ENCODE measurements at places on chromosomes 1 and 21.

GRCh38 chr1:31196685-31197084 is 43.0 kb downstream of the NKAIN1 start:
- no peak for DNase-seq

GRCh38 chr1:20472121-20472520 is 13.9 kb downstream of the CAMK2N1 start:
- no peak for DNase-seq

DNA sequence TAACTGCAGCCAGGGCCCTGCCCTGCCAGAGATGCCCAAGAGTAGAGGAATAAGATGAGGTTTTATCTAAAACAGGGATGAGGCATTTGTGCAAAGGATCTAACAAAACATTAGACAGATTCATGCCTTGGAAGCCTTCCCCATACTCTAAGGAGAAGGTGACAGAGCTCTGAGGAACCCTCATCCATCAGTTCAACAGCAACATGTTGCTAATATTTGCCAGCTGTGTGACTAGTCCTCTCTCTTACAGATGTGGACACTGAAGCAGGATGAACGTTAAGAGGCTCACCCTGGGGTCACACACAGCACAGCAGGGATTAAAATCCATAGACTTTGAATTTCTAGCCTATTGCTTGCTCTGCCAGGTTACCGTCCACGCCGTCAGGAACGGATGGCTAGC is 99.0 kb downstream of the ZBTB18 start:
- DNase-seq: no peak

GRCh38 chr1:99532276-99532580 is 113.7 kb upstream of the PALMD start:
- DNase-seq: no peak

GRCh38 chr1:199452627-199453026 is 574.9 kb upstream of the NR5A2 start:
- DNase-seq: no peak

DNA sequence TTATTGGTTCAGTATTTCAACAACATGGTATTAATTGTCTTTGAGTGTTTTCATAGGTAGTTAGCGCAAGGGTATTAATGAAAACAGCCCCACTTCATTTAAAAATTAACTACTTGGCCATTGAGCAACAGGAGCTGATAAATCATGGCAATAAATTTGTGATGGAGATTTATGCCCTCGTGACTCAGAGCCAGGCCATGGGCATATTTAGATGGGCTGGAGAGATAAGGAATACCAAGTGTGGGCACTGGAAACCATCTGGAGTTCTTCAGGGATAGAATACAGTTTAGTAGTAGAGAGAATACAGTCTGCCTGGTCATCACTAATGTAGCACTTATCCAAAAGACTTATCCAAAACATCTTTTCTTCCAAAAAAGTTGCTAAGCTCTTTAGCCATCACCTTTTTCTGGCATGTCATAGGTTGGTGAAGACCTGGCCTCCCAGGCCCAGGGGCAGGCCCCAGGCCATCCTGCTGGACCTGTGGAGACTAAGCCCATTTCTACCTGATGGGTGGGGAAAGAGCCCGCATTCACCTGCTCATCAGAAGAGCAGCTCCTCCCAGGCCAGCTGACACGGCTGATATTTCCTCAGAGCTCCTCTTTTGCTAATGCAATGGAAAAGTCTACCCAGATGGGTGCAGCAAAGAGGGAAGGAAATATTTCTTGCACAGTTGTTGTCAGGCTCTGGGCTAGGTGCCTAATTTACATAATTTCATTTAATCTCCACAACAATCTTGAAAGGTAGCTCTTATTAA is 238.0 kb downstream of the TM2D1 start:
- no peak for DNase-seq

- no peak for DNase-seq
Measured at GRCh38 chr1:27600498-27601175, 3.3 kb downstream of the AHDC1 start.

DNA sequence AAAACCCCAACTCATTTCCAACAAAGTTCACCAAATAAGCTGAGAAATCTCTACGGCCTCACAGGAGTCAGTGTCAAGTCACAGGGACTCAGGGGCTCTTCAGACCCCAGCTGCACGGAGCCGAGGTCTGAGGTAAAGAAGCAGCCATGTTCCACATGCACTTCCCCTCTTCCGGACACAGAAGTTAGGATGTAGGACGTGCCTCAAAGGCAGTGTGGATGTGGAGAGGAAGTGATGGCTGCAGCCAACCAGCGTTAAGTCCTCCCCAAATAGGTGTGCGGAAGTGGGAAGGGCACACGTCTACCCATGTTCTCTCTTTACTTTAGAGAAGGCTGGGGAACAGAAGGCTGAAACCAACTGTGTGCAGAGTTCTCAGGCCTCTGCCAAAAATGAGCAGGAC is 14.6 kb upstream of the NCF2 start:
- no peak for DNase-seq

DNA sequence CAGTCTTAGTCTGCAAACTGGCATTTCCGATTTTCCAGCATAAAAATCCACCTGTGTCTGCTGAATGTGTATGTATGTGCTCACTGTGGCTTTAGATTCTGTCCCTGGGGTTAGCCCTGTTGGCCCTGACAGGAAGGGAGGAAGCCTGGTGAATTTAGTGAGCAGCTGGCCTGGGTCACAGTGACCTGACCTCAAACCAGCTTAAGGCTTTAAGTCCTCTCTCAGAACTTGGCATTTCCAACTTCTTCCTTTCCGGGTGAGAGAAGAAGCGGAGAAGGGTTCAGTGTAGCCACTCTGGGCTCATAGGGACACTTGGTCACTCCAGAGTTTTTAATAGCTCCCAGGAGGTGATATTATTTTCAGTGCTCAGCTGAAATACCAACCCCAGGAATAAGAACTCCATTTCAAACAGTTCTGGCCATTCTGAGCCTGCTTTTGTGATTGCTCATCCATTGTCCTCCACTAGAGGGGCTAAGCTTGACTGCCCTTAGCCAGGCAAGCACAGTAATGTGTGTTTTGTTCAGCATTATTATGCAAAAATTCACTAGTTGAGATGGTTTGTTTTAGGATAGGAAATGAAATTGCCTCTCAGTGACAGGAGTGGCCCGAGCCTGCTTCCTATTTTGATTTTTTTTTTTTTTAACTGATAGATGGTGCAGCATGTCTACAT is 2.5 kb upstream of the OLFML3 start:
- DNase-seq: no peak

DNA sequence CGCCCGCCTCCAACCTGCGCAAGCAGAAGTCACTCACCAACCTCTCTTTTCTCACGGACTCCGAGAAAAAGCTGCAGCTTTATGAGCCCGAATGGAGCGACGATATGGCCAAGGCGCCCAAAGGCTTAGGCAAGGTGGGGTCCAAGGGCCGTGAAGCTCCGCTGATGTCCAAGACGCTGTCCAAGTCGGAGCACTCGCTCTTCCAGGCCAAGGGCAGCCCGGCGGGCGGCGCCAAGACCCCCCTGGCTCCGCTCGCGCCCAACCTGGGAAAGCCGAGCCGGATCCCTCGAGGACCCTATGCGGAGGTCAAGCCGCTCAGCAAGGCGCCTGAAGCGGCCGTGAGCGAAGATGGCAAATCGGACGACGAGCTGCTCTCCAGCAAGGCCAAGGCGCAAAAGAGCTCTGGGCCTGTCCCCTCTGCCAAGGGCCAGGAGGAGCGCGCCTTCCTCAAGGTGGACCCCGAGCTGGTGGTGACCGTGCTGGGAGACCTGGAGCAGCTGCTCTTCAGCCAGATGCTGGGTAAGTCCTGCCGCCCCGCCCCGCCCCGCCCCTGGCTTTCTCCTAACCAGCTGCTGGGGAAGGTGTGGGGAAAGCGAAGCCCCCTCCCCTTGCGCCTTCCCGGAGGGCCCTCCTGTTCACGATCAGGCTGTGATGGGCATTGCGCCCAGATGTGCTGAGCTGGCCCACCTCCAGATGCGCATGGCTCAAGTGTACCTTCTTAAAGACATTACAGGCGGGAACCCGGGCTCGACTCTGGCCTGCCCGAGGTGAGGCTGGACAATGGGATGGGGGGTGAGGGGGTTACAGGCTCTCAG is 110.2 kb downstream of the NAV1 start:
- DNase-seq: no peak

- no peak for DNase-seq
Measured at GRCh38 chr1:165644064-165644735, 13.2 kb downstream of the MGST3 start.

- DNase-seq: no peak
Measured at GRCh38 chr1:229279242-229279641, 8.3 kb downstream of the RAB4A start.

DNA sequence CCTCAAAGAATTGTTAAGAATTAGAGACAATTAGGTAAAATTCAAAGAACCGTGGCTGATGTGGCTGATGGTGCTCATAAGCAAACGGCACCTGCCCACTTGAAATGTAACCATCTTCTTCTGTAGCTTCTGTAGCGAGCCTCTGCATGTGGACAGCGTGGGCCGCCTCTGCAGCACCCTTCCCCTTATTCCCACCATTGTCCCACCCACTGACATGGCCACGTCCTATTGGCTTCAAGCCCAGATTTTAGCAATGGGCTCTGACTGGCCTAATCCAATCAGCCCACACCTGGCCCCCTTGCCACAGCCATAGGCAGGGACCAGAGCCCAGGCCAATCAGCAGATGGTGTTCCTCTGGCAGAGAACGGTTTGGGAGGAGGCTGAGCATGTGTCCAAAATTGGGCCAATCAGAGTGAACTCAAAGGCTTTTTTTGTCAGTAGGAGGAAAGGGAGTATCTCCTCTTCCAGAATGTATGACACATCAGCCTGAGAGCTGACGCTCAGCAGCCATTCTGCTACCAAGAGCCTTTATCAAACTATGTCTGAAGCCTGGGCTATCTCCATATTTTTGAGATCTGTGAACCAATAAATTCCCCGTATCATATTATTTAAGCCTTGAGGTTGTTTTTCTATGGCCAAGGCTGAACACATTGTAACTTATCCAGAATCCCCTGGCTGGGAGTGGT is 518.5 kb downstream of the SMYD3 start:
- DNase-seq: no peak

DNA sequence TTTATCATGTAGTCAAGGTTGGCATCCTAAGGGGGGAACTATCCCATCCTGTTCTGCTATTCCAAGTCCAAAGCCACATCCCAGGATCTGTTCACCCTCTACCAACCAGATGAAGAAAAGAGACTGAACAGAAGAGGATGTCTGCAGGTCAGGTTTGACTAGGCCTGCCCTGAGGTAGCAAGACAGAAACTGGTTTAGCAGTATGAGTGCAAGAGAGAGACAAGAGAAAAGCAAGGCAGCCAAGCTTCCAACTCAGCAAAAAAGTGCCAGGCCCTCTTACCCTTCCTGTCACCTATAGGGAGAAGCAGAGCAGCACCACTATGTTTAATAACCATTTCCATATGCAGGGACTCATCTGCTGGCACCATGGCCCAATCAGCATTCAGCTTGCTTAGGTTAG is 320.8 kb upstream of the DUSP10 start:
- no peak for DNase-seq

DNA sequence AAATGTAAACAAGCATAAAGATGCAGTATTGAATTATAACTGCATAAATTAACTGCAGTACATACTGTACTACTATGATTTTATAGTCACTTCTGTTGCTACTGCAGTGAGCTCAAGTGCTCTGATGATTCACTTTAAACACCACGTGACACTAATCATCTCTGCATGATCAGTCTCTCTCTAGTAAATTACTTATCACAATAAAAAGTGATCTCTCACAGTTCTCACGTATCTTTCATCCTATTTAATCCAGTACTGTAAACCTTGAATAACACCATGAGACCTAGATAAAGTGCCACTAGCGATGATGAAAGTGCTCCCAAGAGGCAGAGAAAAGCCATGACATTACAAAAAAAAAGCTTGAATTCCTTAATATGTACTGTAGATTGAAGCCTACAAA is 1242.0 kb downstream of the AMY1C start:
- DNase-seq: no peak

- no peak for DNase-seq
Measured at GRCh38 chr1:119859647-119860046, 36.7 kb downstream of the ADAM30 start.

GRCh38 chr1:8754247-8754650 is 63.2 kb downstream of the RERE start:
- no peak for DNase-seq

DNA sequence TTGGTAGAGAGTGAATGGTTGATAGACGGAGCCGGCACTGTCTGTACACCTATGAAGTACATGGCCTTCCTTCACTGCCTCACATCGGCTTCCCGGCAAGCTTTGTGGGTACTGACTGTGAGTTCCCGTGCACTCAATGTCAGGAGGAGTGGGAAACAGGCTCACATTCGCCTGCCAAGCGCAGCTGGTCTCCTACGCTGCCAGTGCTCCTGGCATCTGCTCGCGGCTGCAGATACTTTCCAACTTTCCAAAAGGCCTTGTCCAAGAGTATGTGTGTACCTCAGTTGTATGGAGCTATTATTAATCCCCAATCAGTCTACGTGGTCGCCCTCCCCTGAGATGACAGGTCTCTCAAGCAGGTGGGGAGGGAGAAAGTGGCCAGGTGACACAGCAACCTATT is 180.8 kb downstream of the ZSCAN20 start:
- DNase-seq: no peak

GRCh38 chr1:24702511-24703293 is 42.5 kb upstream of the CLIC4 start:
- DNase-seq: no peak

GRCh38 chr1:175944591-175944990 is 201.2 kb upstream of the TNR start:
- no peak for DNase-seq

GRCh38 chr1:205961405-205961804 is 18.1 kb upstream of the SLC26A9 start:
- DNase-seq: no peak

- DNase-seq: no peak
Measured at GRCh38 chr1:24870551-24871195, 59.4 kb downstream of the RUNX3 start.

DNA sequence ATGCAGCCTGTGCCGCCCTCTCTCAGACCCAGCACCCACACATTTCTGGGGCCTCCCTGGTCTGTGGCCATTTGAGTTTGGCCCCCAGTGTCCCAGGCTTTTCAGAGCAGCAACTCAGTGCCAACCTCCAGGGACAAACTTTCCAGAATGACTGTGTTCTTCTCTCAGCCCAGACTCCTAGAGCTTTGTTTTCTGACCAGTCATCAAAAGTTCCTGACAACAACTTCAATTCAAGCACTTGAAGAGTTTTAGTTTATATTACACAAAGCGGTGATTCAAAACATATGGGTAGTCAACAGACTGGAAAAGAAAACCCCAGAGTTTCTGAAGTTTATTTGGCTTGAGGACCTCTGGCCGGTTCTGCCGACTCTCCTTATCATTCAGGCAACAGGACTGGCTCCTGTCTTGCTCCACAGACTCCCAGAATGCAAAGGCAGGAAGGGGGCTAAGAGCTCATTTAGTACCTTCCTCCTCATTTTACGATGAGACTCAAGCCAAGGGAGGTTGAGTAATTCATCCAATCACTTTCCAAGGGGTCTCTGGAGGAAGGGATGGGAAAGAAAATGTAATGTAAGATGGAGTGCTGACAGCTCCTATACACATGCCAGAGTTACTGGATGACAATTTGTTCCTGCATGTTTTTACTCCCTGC is 27.0 kb upstream of the TIAM1 start:
- DNase-seq: no peak

GRCh38 chr1:6490181-6491080 is 1.0 kb downstream of the PLEKHG5 start:
- peak; percentile 27 for DNase-seq

Measured in activated T-cell treated with anti-CD3 and anti-CD28 coated beads for 4 hours (primary cell).